ENCODE measurements at places on chromosomes 4 and X. TPM values are rescaled to one million over a fixed set of nuclear protein-coding genes. Genes with fewer than 3 reads are reported as not detected.

The MAGEC2 gene
- total RNA-seq, result not detected

The GAGE12E gene
- not detected for total RNA-seq

The SLC10A4 gene
- total RNA-seq, result 0.13 TPM

The MSANTD1 gene
- 0.13 TPM for total RNA-seq

The DMP1 gene
- not detected for total RNA-seq

Data from dermis microvascular lymphatic vessel endothelial cell (primary cell).